ENCODE measurements at places on chromosomes 2 and 18.
A peak's percentile ranks its signal among the peaks of the same experiment; 100 is the strongest.

DNA sequence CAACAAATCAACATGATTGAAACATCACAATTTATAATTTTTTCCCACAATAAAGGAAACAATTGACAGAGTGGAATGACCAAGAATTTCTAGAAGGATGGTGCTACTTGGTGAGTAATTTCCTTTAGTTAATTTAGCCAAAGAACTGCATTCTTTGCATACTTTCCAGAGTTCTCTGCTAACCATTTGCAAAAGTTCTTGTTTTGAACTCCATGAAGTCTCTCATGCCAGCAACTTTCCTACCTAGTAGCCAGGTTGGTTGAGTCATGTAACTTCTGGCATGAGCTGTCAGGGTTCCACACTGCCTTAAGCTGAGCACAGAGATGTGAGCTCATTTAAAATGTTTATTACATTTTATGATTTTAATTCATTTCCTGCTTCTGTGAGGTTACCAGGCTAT lies 539.6 kb downstream of the PID1 start:
- no peak for DNase-seq

- no peak for DNase-seq
Observed at GRCh38 chr2:128270672-128271596, 47.7 kb downstream of the HS6ST1 start.

GRCh38 chr18:2459886-2460285 lies 111.4 kb downstream of the METTL4 start:
- no peak for DNase-seq

- DNase-seq, result no peak
Observed at GRCh38 chr18:52000435-52000834, 339.6 kb upstream of the DCC start.

GRCh38 chr2:159592441-159592840 lies 23.9 kb downstream of the BAZ2B start:
- no peak for DNase-seq

GRCh38 chr2:41871080-41871479 lies 176.7 kb upstream of the PKDCC start:
- no peak for DNase-seq

DNA sequence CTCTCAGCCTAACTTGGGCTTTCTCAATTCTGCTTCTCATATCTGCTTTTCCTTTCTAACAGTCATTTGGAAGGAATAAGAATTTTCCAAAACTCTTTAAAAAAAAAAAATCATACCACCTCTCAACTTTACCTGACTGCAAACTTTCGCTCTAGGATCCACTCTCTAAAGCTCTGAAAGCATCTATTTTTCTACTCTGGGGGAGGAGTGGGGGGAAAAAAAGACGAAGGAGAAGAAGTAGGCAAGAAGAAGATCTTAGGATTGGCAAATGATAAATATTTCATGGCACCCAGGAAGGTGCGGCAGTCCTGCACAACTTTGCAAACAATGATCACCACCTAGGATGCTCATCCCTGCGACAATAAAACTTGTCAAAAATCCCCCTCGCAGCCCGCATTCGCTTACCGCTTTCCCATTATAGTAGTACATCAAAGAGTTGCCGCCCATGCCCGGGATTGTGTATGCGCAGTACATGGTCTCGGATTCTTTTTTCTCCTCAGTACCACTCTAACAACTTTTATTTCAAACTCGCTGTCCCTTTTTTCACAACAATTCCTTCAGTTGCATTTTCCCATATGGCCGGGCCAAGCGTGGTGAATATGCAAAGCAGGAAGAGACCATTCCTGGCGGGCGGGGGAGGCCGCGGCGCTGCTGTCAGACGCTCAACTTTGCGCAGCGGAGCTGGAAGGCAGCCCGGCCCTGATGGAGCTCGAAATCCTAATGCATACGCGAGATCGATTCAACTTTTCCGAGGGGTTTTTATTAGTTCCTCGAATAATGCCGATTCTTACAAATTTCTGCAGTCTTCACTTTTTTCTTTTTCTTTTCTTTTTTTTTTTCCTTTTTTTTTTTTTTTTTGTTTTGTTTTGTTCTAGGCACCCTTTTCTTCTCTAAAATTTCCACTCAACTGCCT lies 266.5 kb downstream of the TCF4 start:
- DNase-seq, result peak; percentile 76

- DNase-seq, result no peak
Observed at GRCh38 chr2:206832873-206833272, 67.5 kb downstream of the FASTKD2 start.

DNA sequence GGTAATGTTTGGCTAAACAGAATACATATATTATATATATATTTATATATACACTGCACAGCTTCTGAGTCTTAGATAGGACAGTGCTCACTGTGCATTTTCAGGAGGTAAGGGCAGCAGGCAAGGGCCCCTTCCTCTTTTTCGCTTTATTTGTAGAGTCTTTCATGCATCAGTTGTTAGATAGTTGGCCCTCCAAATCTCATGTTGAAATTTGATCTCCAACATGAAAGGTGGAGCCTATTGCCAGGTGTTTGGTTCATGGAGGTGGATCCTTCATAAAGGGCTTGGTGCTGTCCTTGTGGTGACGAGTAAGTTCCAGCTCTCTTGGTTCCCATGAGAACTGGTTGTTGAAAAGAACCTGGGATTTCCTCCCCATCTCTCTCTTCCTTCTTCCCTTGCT lies 48.1 kb downstream of the TSN start:
- DNase-seq, result no peak

DNA sequence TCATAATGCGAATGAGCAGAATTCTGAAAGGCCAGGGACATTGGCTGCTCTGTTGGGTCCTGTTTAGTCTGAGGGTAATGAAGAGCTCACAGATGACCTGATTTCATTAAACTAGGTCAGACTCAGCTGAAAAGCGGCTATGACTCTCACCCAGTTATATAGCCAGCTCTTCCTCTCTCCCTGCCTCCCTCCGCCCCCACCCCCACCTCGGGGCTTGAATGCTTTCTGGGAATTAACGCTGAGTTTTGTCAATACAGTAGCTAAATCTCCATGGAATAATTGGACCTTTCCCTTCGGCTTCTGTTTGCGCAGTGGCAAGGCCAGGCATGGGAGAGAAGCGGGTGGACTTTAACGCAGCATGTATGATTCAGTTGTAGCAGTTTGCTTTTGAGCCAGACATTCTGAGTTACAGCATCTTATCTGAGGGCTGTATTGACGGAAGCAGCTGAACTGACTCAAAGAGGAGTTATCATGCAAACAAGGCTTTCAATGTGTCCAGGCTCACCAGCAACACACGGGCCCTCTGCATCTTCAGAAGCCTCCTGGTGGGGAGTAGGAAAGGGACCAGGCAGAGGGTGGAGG lies 110.6 kb downstream of the MYCN start:
- no peak for DNase-seq

DNA sequence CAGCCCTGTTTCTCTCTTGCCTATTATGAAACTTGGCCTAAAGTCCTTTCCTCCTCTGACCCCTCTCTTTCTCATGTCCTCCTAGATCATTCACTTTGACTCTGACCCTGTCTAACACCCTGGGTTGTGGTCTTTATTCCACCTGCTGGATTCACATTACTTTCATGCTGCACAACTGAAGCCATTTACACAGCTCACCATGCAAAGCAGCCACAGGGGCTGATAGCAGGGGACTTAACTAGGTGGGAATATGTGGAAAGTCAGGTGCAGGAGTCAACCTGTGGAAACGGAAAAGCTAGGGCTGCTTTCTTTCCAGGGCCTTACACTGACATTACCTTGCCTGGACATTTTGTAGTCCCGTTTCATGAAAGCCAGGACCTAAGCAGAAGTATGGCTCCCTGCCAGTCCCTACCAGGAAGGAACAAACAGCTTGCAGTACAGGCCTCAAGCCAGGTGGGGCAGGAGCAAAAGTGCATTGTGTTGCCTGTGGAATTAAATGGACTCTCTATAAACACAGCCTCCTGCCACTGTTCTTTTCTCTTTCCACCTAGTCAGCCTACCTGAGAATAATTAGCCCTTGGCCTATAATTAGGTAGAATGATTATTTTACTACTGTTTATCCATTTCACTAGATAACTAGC lies 11.8 kb downstream of the MAPRE3 start:
- DNase-seq, result peak; percentile 14

DNA sequence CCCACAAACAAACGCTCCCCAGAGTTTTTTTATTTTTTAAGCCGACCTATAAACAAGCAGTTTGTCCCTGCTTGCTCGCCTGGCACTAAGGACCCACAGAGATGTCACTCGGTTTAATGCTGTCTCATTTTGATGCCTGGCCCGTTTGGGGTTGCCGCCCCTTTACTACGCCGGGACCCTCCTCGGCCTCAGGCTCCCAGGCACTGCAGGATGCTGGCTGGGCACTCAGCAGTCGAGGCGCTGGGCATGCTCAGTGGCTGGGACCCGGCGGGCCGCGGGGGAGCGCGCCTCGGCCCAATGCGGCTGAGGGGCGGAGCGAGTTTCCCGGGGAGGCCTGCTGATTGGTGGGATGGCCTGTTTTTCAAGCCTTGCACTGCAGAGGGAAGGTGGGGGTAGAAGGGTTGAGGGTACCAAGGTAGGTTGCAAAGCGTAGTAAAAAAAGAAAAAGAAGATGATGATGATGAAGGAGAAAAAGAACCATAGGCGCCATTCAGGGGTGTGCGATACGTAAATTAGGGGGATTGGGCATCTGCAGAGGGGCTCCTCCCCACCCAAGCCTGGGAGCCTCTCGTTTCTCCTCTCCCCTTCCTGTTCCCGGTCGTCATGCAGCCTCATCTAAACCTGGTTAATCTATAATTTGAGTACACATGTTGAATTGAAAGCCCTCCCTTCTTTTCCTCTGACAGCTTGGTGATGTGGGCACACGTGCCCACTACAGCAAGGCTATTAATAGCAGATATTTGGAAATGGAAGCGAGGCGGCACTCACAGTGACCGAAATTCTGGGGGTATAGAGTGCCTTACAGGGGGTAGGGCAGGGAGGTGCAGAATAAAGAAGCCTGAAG lies 1.5 kb upstream of the IRS1 start:
- DNase-seq, result peak; percentile 17

DNA sequence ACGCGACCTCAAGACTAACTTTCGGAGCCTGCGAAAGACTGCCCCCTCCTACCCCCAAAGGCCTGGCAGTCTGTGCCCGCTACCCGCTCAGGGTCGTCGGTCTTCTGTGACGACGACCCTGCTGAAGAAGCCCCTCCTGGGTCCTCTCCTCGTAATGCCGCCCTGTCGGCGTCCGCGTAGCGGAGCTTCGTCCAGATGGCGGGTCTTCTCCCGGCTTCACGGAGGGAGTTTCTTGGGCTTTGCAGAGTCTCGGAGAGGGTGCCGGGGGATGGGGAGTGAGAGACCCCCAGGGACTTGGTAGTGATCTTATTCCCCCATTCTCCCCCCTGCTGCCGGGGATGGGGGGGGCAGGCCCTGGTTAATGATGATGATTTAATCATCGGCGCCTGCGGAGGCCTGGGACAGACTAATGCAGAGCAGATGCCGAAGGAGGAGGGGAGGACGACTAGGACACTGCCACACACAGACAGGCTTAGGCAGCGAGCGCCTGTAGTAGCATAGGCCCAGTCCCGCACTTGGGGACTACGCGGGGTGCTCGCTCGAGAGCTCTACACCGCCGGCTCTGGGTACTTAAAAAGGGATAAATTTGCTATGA lies 528 bp upstream of the PCGF1 start:
- no peak for DNase-seq

DNA sequence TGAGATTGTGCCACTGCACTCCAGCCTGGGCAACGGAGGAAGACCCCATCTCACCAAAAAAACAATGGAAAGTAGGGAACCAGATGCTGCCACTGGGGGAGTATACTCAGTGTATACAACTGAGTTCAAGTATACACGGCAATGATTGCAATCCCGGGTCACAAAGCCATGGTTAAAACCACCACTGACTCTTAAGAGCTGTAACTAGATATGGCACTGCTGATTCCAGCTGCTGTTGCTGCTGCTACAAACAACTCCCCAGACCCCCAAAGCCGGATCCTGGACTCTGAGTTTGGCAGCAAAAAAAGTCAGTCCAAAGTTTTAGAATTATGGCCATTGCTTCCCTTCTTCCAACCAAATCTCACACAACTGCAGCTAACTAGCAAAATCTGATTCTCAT lies 43.7 kb upstream of the COX7A2L start:
- DNase-seq, result no peak

GRCh38 chr18:49802623-49803022 lies 10.7 kb downstream of the ACAA2 start:
- DNase-seq, result no peak

DNA sequence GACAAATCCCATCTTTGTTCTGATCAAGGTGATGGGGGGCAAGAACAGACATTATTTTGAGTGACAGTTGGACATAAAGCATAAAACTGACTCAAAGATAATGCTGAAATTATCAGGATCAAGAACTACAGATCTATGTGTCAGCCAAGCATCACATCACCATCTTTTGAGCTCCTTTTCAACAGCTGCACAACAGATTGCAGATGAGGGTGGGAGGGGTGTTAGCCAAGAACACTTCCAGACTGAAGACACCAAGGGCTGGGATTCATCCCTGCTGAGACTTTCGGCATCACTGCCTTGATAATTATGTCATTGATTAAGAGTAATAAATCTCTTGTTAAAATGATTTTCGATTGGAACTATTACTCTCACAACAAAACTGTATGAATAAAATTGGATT lies 191.5 kb upstream of the NETO1 start:
- no peak for DNase-seq

DNA sequence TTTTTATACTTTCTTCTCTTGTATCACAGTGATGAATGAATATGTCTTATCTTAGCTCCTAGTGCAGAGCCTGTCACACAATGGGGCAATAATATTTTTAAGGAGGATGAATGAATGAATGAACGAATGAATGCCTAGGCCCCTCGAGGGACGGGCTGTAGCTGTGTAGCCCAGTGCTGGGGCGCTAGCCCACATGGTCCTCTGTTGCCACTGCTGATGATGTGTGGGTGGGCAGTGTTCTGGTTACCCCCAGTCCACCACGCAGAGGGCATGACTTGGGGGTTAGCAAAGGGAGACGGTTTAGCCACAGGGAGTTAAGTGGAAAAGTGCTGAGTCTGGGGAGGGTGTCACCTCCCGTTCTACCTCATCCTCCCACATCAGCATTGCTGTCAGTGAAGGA lies 134.2 kb downstream of the SMAD7 start:
- DNase-seq, result no peak

- no peak for DNase-seq
Observed at GRCh38 chr2:216606551-216607276, 26.5 kb upstream of the IGFBP2 start.

DNA sequence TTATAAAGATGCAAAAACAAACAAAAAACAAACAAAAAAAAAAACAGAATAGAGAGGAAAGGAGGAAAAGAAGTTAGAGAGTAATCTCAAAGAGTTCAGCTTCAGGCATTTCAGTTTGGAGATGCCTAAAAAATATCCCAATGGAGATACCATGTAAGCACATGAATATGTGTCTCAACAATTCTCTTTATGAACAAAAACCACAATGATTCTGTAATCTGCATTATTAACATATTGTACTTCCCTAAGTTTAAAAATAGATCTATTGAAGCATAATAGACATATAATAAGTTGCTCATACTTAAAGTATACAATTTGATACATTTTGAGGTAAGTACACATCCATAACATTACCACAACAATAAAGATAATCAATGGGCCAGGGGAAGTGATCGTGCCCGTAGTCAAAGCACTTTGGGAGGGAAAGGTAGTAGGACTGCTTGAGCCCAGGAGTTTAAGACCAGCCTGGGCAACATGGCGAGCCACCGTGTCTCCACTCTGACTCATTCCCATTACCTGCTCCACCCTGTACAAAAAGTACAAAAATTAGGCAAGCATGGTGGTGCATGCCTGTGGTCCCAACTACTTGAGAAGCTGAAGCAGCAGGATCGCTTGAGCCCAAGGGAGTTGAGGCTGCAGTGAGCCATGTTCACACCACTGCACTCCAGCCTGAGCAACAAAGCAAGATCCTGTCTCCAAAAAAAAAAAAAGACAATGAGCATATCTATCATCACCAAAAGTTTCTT lies 158.9 kb downstream of the ATAD2B start:
- peak; percentile 68 for DNase-seq

GRCh38 chr18:43524260-43524659 lies 247.0 kb upstream of the SYT4 start:
- DNase-seq, result no peak
